ENCODE measurements at places on chromosomes 1 and 21. TPM values are rescaled to one million over a fixed set of nuclear protein-coding genes. Genes with fewer than 3 reads are reported as not detected.

DNA sequence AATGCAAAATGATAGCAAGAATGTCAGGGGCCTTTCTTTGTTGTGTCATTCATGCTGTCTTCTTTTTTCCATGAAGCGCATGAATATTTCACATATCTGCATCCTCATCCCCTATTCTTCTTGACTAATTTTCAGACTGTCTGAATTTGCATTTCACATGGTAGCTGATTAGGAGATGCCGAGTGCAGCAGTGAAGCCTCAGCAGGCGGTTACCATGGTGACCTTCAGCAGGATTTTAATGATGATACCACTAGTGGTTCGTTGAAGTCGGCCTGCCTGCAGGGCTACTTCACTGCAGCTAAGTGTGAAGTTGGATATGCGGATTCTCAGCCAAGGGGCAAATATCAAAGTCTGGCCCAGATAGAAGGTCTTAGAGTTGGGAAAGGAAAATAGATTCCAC is 141.8 kb downstream of the NEK7 start:
- no peaks in the 10 kb centered on the region for H3K27me3 ChIP-seq
- H3K4me1 ChIP-seq = no peaks in the 10 kb centered on the region
- no peak for DNase-seq

DNA sequence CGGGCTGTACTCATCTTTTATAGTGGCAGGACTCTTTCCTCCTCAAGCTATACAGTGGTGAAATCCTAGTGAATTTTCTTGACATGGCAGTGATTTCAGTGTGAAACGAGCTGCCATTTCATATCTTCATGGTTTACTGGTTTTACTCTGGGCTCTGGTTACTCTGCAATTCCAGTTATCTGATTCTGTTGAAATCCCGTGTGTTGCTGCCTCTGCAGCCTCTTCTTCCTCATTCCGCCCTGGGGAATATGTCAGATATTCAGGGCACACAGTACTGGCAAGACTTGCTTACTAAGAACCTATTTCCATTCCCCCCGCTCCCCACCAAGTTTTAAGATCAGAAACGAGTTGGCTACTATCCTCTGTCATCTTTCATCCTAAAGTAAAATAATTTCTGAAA is 7.9 kb upstream of the OR2B11 start:
- no peak for DNase-seq
- no peak overlapping the region for H3K27ac ChIP-seq
- no peaks in the 10 kb centered on the region for H3K36me3 ChIP-seq
- H3K27me3 ChIP-seq = no peaks in the 10 kb centered on the region

DNA sequence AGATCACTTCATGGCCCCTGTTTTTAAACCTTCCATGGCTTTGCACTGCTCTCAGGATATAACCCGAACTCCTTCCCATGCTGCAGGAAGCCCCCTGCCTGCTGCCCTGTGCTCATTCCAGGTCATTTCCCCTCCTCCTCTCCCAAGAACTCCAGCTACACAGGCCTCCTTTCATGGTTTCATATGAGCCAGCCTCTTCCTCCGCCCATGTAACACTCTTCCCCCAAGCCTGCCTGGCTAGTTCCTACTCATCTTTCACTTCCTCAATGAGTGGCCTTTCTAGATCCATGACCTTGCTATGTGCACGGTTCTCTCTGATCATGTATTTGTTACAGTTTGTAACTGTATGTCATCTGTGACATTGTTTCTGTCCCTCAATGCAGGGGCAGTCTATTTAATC is 3.1 kb upstream of the NCF2 start:
- no peak for DNase-seq
- no peak overlapping the region for H3K27ac ChIP-seq
- no peaks in the 10 kb centered on the region for H3K4me1 ChIP-seq
- H3K4me3 ChIP-seq = no peak overlapping the region

DNA sequence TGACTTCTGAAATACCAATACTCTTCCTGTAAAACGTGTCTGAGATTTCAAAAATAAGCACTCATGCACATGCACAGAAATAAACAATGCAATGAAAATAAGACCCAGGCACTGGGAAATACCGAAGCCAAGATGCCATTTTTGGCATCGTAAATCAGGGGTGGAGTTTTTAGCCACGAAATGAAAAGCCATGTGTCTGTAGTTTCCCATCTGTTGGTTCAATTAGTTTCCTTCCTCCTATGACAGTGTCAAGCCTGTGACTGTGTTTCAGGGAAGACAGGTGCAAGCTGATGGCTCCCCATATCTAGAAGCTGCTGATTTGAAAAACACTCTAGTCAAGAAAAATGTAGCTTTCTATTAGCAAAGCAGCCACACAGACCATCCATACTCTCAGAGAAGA is 480.4 kb upstream of the CAMK1G start:
- no peaks in the 10 kb centered on the region for H3K36me3 ChIP-seq
- H3K27me3 ChIP-seq = no peaks in the 10 kb centered on the region
- no peak overlapping the region for H3K4me3 ChIP-seq
- no peak for DNase-seq
- no peak overlapping the region for H3K27ac ChIP-seq

- H3K27ac ChIP-seq = no peak overlapping the region
- H3K4me3 ChIP-seq = no peak overlapping the region
- no peaks in the 10 kb centered on the region for H3K4me1 ChIP-seq
- no peak for DNase-seq
Measured at GRCh38 chr1:157249326-157249725, 111.1 kb upstream of the ETV3 start.

DNA sequence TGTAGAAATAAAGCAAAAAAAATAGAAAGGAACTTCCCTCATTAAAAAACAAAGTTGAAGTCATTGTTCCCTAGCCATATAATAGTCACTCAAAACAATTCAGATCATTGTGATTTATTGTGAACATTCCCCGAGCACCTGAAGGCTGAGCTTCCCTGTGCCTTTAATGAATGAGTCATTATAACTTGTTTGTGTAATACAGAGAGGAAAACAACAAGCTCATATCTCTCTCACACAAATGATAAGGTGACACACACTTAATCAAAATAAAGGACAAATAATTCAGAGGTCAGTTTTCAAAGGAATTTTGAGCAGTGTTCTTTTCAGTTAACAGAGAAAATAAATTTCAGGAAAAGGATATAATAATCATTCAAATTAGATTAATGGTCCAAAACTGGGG is 326.2 kb downstream of the DUSP10 start:
- no peak overlapping the region for H3K4me3 ChIP-seq
- H3K27me3 ChIP-seq = no peaks in the 10 kb centered on the region
- DNase-seq = no peak
- H3K27ac ChIP-seq = no peak overlapping the region
- no peaks in the 10 kb centered on the region for H3K36me3 ChIP-seq

The PPFIA4 gene
- total RNA-seq = 22.7 TPM

The MSH4 gene
- total RNA-seq = 0.68 TPM

The IGSF3 gene
- total RNA-seq = 1.5 TPM

The LMOD1 gene
- 347 TPM for total RNA-seq

The DRAXIN gene
- not detected for total RNA-seq

All from aorta (tissue), 5 donors.